Stimulated activated CD8-positive, alpha-beta memory T cell treated with anti-CD3 and anti-CD28 coated beads, Interleukin-15, amount 100 ng/mL, for 4 hours (primary cell): ENCODE measurements at places on chromosomes 6 and 20.

DNA sequence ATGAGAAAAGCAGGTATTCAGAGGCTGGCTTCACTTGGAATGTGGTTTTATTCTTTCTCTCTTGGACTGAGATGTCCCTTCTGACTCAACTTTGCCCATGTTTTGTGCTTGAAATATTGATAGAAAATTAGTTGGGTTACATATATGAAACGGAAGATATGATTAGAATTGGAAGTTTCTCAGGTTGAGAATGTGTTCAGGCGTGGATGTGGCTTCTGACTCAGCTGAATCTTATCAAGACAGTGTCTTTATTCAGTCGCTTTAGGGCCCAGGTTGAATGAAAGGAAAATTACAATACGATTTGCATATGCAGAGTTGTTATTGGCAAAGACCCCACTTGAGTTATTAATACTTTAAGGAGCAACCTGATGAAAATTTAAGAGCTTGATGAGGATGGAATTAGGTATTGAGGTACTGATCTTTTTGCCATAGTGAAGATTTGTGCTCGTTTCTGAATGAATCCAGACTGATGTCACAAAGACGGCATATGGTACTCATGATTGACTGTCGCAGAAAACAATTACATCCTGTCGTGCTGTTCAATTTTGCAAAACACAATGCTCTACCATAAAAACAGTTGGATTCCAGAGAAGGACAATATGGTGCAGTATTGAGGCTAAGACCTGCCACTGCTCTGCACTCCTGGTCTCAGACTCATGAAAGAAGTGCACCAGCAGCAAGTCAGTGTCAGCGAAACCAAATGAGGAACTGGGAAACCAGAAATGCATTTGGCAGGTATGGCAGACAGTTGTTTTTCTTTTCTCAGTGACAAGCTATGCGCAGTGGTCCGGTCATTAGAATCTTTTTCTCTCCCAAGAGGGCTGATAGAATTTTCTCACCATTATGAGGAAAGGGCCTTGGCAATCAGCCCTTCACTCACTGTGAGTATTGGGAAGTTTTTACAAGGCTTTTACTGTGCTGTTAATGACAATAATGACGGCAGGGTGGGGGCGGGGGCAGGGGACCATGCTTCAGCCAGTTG, 158.3 kb downstream of the DOK5 start:
- no peak for DNase-seq

DNA sequence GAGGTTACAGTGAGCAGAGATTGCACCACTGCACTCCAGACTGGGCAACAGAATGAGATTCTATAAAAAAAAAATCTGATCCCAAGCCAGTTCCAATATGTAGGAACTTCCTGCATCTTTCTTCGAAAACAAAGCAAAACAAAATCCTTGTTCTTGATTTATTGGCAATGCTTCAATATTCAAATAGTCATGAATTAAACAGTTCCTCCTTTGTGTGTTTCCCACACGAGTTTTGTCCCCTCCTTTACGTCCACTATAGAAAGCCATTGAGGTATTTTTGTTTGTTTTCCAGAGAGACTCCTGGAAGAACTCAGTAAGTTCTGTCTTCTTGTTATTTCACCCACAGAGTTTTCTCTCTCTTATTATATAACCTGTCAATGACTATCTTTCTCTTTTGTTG, 7.6 kb downstream of the BTN1A1 start:
- DNase-seq, result no peak

DNA sequence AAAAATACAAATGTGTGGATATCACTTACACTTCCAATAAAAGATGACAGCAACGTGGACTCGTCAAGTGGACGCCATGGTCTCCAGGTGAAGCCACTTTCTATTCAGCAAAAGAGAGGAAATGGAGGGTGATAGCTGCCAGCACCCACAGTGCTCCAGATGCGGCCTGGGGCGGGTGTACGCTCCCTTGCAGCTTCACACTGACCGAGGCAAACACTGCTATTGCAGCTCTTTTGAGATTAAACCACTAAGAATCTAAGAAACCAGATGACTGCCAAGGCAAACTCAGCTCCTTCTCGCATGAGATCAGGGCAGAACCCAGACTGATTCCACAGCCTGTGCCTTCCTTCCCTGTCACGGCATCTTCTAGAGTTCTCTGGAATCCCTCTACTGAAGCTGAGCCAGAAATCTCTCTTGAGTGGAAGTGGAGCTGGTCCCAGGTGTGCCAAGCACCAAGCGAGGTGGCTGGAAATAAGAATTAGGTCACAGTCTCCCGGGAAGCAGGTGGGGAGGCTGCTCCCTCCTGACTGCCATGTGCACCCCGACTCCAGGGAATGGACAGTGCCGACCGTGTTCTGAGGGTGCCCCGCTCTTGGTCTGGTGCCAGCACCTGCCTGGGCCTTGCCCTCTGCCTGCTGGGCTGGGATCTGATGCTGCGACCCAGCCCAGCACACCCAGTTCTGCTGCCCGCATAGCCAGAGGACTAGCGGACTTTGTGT, 90.1 kb upstream of the AFDN start:
- no peak for DNase-seq

DNA sequence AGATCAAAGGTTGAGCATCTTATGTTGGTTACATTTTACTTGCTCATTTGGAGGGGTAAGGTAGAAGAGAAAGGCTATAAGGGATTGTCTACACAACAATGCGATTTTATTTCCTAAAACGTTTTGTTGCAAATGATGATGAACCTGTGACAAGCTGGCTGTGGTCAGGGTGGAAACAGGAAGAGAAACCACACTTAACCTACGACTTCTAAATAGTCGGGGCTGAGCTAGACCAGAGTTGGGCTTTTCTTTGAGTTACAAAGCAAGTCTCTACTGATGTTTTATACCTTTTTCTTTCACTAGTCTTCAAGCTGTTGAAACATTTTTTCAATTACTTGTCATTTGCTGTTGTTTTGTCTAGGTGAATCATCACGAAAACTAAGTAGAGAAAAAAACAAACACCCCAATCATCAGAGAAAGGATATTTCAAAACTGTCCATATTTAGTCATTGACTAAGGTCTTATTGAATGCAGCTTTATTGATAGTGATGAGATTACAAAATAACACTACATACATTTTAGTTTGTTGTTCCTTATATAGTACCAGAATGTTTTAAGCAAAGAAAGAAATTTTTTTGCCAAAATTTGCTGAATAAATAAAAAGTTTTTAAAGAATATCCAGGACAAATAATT, 18.0 kb downstream of the KLHL31 start:
- DNase-seq, result no peak

- DNase-seq, result no peak
Observed at GRCh38 chr6:113402544-113402943, 454.6 kb upstream of the MARCKS start.

DNA sequence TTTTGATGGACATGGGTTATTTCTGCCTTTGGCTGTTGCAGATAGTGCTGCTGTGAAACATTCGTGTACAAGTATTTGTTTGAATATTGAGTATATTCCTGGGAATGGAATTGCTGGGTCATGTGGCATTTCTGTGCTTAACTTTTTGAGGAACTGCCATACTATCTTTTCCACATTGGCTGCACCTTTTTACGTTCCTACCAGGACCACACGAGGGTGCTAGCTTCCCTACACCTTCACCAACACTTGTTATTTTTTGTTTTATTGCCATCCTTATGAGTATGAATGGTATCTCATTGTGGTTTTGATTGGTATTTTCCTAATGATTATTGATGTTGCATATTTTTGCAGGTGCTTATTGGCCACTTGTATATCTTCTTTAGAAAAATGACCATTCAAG, 47.8 kb upstream of the PLCG1 start:
- DNase-seq, result no peak

- DNase-seq, result no peak
Observed at GRCh38 chr6:2639167-2639566, 111.6 kb downstream of the MYLK4 start.

DNA sequence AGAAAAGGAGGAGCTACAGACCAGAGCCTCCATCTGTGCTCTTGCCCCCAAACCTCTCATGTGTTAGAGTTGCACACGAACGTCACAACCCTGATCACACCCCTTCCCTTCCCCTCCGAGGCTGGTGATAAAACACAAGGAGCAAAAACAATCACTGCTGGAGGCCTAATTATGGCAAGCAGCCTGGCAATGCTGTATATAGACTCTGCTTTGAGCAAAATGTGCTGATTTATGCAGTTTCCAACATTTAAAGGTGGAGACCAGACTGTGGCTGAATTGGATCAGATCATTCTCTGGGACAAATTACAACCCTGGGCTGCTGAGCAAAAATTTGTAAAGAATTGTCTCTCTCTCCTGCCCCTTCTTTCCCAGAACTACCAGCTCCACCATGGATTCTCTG, 64.6 kb upstream of the SRSF6 start:
- no peak for DNase-seq

DNA sequence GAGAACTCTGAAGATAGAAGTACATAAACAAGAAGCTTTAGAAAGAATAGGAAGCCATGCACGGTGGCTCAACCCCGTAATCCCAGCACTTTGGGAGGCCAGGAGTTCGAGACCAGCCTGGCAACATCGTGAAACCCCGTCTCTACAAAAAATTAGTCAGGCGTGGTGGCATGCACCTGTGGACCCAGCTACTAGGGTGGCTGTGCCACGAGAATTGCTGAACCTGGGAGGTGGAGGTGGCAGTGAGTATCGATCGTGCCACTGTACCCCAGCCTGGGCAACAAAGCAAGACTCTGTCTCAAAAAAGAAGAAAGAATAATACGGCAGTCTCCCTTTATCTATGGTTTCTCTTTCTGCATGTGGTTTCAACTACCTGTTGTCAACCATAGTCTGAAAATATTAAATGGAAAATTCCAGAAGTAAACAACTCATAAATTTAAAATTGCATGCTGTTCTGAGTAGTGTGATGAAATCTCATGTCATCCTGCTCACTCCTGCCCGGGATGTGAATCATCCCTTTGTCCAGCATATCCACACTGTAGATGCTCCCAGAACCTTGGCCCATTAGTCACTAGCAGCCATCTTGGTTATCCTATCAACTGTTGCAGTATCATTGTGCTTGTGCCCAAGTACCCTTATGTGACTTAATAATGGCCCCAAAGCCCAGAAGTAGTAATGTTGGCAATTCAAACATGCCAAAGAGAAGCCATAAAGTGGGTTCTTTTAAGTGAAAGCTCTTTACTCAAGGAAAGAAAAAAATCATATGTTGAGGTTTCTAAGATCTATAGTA, 22.1 kb downstream of the DEK start:
- DNase-seq, result no peak

GRCh38 chr6:15441215-15441868, 195.5 kb downstream of the JARID2 start:
- no peak for DNase-seq

DNA sequence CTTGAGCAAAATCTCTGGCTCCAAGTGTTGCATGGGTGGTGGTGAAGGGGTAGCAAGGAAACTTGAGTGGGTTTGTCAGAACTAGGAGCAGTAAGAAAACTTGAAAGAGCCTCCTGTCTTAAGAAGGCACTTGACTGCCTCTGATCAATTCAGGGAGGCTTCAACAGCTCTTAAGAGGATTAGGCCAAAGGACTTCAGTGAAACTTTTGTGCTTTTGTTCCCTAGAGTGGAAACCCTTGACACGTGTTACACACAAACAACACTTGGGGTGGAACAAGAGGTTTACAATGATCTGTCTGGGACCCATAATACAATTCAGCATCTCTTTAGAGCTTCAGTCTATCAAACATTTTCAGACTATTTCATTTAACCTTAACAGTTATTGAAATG, 80.1 kb upstream of the ARMC2 start:
- DNase-seq, result no peak

GRCh38 chr20:39453890-39454289, 491.7 kb downstream of the DHX35 start:
- DNase-seq, result no peak

DNA sequence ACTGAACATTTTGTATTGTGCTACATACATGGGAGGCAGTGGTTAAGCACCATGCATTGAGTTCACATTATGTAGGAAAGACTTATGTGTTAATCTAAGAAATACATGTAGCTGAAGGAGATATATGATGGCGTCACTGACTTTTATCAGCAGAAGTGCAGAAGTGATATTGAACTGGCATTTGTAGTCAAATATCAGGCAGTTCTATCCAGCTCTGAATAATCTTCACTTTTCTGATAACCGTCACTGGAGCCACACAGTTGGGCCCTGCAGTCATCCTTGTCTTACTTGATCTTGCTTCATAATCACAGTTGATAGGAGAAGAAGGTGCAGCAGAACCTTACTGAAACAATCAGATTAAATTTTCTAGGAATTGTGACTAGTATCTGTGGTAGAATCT, 26.4 kb downstream of the CRISP1 start:
- no peak for DNase-seq

DNA sequence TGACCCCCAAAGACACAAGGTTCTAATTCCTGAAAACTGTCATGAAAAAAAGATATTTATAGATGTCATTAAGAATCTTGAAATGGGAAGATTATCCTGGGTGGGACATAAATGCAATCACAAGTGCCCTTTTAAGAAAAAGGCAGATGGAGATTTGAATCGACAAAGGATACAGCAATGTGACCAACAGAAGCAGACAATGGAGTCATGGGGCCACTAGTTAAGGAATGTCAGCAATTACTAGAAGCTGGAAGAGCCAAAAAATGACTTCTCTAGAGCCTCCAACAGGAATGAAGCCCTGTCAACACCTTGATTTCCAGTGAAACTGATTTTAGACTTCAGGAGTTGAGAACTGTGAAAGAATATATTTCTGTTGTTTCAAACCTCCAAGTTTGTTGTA, 448.5 kb downstream of the MEI4 start:
- no peak for DNase-seq
